NCI-H446 (cell line): ENCODE measurements at places on chromosomes 4 and X.

DNA sequence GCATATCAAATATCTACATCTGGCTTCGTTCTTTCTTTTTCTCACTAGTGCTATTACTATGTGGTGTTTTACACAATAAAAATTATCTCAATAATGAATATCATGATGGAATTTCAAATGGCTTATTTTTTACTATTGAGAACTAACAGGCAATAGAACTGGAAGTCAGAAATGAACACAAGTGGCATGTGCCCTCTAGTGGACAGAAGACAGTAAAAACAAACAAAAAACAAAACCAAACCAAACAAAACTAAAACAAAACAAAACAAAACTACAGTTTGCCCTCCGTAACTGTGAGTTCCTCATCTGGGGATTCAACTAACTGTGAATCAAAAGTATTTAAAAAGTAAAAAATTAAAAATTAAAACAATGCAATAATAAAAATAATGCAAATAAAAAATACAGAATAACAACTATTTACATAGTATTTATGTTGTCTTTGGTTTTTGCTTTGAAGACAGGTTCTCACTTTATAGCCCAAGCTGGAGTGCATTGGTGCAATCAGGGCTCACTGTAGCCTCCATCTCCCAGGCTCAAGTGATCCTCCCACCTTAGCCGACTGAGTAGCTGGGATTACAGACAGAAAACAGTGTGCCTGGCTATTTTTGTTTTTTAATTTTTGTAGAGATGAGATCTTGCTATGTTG lies 195.6 kb upstream of the TACR3 start:
- DNase-seq, result no peak

DNA sequence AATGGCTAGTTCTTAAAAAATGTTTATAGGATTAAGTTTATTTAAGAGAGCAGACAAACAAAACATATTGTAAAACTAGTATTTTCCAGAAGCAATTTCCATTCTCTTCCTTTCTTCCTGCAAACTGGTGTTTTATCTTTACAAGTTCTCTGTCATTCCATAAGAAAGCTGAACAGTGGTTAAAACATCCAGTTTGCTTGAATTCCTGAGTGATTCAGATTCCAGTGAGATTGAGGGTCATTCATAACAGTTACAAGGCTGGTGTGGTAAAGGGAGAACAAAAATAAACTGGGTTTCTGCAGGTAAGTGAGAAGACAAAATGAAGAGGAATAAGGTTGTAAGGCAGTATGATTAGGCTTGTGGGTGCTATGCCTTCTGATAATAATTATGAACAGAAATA lies 544.8 kb upstream of the DIPK2B start:
- DNase-seq, result no peak

GRCh38 chr4:58566260-58566659 lies 1456.1 kb upstream of the IGFBP7 start:
- DNase-seq, result no peak

DNA sequence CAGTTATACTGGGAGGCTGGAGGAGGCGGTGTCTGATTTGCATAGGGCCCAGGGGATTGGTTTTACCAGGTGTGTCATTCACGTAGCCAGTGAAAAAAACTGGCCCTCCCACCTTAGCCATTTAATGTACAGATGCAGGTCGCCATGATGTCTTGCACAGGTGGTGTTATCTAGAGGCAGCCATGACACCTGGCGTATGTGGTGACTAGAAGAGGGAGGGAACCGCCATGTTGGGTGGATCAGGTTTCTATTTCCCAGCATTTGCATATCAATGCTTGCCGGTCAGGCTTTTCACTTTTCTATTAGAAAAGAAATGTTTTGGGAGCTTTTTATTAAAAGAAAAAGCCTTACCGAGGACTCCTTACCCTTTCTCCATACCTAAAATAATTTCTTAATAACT lies 523.4 kb downstream of the ADGRL3 start:
- DNase-seq, result no peak

DNA sequence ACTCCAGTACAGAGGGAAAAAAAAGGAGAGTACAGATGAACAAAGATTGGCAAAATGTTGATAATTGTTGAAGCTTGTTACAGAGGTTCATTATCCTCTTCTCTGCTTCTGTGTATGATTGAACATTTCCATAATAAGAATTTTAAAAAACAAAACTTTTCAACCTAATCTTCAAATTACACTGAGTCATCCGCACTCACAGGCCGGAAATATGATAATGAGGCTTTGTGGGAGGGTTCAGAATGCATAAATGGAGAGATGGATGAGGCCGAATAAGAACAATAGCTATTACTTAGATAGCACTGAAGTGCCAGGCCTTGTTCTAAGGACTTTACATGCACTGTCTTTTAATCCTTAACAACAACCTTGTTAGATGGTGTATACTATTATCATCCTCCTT lies 4.6 kb upstream of the ERCC6L start:
- DNase-seq, result no peak

- DNase-seq, result no peak
Observed at GRCh38 chr4:168694667-168695066, 197.8 kb downstream of the PALLD start.

DNA sequence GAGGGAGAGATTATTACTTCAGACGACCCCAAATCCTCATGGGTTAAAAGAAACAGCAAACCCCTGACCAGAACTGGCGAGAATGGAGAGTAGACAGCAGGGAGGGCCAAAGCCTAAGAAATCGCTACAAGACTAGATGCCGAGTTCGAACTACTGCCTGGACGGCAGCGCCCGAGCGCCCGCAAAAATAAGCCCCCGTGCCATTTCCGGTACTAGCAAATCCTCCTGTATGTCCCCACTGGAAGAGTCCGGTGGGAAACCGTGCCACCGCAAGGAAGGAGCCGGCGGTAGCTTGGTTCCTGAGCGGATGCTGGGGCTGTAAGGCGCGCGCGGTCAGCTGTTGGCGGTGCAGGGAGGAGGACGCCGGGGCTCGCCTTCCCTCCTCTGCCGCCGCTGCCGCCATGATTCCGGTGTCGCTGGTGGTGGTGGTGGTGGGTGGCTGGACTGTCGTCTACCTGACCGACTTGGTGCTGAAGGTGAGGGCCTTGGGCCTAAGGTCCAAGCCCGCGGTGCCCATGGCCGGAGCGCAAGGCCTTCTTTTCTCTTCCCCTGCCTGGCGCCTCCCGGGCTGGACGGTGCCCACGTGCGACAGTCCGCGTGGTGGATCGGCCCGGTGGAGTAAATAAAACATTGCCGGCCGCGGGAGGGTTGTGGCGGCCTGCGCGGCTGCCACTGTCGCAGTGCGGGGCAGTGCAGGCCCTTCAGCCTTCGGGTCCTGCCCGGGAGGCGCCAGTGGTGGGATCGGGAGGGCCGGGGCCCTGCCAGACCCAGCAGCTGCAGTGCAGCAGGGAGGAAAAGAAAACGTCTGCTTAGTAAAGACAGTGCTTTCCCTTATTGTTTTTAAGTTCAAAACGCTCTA lies at the start of gene MBTPS2:
TSS of gene MBTPS2 (plus strand) at position 284 of the 859 bp plus-strand sequence. CDS start at position 402, 118 bp downstream.
- peak; percentile 92 for DNase-seq

DNA sequence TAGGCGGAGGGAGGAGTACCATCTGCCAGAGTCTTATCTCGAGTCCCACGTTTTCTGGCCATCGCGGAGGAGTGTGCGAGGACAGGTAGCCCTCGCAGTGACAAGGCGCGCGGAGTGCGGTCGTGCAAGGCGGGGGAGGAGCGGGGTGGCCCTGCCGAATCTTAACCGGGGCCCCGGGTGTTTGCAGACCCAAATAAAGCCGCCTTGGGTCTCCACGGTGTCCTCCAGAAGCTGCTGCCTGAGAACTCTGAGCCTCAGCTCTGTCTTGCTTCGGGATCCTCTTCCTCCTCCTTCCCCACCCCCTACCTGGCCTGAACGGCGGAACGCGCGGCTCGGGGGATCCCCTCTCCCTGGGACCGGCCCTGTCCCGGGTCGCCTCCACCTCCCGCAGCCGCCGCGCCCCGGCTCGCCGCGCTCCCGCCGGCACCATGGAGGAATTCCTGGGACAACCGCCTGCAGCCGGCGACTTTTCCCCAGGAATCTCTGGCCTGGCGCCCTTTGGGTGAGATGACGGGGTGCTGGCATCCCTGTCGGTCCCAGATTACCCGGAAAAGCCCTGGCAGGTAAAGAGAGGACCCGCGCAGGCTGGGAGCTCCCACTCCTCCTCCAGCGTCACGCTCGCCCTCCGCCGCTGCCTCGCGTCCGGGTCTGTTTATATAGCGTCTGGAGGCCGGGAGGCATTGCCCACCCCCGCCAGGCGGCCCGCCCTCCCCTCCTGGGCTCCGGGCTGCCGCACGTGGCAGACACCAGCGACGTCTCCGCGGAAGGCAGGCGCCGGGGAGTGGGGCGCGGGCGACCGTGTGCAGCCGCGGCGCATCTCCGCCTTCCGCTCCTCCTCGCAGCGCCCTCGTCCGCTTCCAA lies at the start of gene GALNTL6:
TSS of gene GALNTL6 (plus strand) at position 740 of the 861 bp plus-strand sequence.
- DNase-seq, result no peak

DNA sequence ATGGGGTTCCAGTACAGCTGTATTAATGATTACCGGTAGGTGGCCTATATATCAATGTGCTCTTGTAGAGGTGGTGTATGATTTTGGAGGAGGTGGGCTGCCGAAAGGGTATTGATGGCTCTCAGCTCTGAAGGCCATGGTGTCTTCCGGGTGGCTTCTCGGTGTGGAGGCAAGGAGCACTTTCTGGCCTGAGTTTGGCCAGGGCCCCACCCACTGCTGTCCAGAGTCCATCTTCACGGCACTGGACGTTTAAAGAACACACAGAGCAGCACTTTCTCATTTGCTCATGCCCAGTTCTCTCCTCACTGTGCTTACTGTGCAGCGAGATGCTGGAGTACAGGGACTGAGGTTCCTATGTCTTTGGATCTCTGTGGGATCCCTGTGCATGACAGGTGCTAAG lies 16.1 kb downstream of the BST1 start:
- no peak for DNase-seq

GRCh38 chr4:93710847-93711430 lies 117.6 kb upstream of the ATOH1 start:
- no peak for DNase-seq

- peak; percentile 22 for DNase-seq
Observed at GRCh38 chrX:54807524-54808108, at the start of gene MAGED2. MAGED2 (plus strand) TSS chrX:54807745; CDS start chrX:54809332, 1,587 bp downstream.

GRCh38 chr4:185282968-185283367 lies 73.6 kb downstream of the SNX25 start:
- no peak for DNase-seq

DNA sequence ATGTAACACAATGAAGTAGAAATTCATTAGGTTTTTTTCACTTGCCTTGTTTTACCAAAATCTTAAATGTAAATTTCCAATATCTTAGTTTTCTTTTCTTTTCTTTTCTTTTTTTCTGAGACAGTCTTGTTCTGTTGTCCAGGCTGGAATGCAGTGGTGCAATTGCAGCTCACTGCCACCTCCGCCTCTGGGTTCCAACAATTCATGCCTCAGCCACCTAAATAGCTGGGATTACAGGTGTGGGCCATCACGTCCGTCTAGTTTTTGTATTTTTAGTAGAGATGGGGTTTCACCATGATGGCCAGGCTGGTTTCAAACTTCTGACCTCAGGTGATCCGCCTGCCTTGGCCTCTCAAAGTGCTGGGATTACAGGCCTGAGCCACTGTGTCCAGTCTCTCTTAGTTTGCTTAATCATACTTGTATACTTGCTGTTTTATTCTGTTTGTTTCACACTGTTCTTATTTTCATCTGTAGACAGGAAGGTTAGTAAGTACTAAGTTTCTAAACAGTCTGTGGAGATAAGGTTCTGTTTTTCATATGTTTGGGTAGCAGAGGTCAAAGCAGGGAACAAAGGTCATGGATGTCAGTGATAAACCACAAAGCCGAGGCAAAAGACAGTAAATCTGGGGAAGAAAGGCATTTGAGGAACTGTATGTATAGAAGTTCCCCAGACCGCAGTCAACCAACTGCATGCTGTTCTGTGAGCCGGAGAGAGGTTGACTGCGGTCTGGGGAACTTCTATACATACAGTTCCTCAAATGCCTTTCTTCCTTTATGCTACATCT lies 129.1 kb downstream of the CBR4 start:
- no peak for DNase-seq

- no peak for DNase-seq
Observed at GRCh38 chrX:31038575-31039326, 33.1 kb downstream of the FTHL17 start.
